ENCODE measurements at places on chromosomes 2 and 18.

DNA sequence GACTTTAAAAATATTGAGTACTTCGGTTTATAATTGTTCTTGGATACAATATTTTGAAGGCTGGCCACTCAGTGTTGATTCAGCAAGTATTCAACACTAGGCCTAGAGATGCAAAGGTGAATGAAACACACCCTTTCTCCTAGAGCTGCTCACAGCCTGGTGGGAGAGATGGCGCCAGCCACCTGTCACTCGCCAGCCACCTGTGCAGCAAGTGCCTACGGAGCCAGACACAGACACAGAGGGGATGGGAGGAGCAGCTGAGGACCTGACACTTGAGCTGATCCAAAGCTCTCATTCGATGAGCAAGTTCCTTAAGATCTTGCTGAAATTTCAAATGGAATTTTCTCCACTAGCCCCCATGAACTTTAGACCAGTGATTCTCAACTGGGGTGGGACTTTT is 151.1 kb upstream of the RIOK3 start:
- no peak for DNase-seq

DNA sequence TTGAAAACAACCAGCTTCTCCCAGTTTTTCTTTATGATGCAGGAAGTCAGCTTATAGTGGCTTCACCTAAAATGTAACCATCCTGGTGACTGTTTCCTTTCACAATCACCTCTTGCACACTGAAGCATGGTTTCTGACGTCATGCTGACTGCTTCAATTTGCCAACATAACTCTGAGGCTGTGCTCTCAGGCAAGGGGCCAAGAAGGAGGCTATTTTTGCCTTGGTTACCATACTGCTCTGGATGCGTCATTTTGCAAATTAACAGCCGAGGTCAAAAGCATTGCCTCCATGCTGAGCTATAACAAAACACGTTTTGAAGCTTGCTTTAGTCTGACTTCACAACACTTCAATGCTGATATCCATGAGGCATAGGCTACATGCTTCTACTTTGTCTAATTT is 397.8 kb downstream of the METTL4 start:
- DNase-seq = peak; percentile 68

DNA sequence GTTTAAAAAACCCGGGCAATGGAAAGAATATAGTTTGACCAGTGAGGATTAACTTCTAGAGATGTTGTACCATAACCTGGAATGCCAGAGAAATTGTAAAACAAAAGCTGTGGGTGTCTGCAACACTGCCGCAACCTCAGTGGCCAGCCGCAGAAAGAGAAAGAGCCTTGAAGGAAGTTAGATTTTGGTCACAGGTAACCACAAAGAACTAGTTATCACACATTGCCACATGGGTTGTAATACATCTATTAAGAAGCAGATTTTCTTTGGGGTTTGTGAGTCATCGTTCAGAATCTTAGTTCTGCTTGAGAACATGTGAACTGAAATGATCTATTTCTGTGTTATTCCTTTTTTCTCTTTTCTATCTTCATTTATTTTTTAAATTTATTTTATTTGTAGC is 222.9 kb upstream of the AGAP1 start:
- peak; percentile 58 for DNase-seq

DNA sequence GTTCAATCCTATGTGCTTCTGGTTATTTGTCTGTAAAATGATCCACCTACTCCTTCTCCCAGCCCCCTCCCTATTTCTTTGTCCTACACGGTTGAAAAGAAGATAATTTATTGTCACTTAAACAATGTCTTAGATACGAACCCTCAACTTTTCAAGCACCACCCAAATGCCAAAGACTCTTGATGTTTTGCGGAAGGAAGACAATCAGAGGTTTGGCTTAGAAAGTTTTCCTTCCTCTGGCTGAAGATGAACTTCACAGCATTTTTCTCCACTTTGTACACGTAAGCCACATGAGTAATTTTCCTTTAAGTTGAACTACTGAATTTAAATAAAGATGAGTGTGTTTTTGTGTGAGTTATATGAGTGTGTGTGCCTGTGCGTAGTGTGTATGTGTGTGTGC is 25.5 kb upstream of the SLC8A1 start:
- no peak for DNase-seq

DNA sequence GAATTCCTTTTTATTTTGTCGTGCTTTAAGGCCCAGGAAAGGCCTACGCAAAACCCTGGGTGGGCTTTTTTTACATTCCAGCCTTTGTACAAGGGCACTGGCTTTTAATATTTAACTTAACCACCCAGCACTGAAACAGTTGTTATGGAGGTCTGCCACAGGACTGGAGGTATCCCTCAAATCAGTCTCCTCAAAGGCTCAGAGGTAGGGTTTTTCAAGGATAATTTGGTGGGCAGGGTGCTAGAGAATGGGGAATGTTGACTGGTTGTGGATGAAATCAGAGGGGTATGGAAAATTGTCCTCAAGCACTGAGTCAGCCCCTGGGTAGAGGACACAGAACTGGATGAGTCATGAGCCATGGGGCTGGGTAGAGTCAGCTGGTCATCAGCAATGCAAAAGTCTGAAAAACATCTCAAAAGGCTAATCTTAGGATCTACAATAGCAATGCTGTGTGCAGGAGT is 443.1 kb downstream of the THSD7B start:
- DNase-seq = peak; percentile 81

GRCh38 chr2:39140322-39140847 is 19.5 kb upstream of the SOS1 start:
- DNase-seq = no peak

GRCh38 chr2:66571918-66572317 is 137.0 kb downstream of the MEIS1 start:
- DNase-seq = no peak
